SHP77 (cell line): ENCODE measurements at places on chromosomes 3 and 15.

- DNase-seq: no peak
Observed at GRCh38 chr15:52797625-52798501, 7.7 kb upstream of the ONECUT1 start.

DNA sequence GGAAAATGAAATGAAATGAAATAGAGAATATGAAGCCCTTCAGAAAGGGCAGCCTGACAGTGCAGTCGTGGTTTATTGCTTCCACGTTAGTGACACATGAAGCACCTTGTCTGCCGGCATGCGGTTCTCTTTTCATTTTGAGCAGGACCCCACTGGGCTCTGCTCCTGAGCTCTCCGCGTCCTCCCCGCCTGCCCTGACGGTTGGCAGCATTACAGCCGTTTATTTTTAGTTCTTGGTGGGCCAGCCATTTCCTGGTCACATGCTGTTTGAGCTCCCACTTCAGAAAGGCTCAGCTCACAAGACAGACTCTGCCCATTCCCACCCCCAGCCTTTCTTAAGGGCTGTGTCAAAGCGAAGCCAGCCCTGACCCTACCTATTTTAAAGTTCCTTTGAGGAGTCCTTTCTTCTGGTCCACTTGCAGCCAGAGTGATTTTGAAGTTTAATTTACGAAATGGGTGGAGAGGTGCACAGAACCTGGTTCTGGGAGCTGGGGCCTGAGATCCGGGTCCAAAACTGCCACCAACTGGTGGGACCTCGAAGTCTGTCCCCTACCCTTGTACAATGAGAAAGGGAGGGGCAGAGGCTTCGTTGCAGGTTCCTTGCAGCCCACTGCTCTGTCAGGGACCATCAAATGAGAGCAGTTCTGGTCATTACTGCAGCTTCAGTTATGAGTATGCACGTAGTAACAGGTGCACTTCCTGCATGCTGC lies 60.1 kb downstream of the MGLL start:
- DNase-seq: peak; percentile 35

DNA sequence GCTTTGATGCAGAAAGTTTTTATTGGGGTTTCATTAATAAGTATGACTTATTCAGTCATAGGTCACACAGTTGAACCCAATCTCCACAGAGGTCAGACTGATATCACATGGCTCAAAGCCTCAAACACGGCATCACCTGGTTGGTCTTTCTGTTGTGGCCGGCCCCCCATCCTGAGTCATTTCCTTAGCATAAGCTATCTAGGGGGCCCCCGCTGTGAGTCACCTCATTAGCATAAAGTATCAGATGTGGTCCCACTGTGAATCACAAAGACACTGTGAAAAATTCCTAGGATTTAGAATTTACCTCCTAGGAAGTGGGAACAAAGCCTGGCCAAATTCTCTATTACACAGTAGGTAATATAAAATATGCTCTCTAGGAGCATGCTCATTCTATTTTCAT lies 502.2 kb downstream of the PYDC2 start:
- DNase-seq: no peak

DNA sequence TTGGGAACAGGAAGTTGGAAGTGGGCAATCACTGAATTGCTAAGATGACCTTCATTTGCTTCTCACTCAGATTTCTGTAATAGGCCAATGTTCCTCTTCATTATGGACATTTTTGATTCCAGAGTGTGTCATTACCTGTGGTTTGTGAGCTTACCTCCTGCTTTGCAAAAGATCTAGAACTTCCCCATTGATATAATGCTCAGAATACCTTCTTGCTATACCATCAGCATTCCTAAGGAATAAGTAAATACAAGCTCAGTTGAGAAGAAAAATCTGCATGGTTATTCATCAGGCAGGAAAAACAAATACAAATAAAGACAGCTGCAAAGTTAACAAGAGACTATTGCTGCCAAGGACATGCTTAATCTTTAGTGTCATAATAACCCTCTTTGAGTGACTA lies 5.6 kb upstream of the RPL14 start:
- no peak for DNase-seq

- DNase-seq: no peak
Observed at GRCh38 chr3:14299767-14300166, 102.6 kb upstream of the SLC6A6 start.
